Activated naive CD8-positive, alpha-beta T cell treated with anti-CD3 and anti-CD28 coated beads for 36 hours (primary cell): ENCODE measurements at places on chromosomes 1 and 21.
A peak's percentile ranks its signal among the peaks of the same experiment; 100 is the strongest.

- no peak for DNase-seq
Measured at GRCh38 chr1:163924041-163924440, 602.3 kb downstream of the NUF2 start.

- DNase-seq = no peak
Measured at GRCh38 chr21:37780991-37781983, 135.0 kb downstream of the KCNJ6 start.

DNA sequence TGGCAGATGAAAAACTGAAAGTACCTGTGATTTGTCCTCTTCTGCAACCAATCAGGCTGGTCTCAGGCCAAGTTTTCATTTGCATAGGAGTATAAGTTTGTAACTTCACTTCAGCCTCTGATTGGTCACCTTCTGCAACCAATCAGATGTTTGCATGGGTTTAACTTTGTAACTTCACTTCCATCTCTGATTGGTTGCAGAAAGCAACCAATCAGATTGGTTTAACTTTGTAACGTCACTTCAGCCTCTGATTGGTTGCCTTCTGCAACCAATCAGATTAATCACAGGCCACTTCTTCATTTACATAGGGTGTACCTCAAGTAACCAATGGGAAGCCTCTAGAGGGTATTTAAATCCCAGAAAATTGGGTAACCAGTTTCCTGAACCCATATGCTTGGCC is 18.9 kb upstream of the TUT4 start:
- DNase-seq = no peak

GRCh38 chr1:85865213-85865612 is 157.0 kb upstream of the ZNHIT6 start:
- DNase-seq = no peak

DNA sequence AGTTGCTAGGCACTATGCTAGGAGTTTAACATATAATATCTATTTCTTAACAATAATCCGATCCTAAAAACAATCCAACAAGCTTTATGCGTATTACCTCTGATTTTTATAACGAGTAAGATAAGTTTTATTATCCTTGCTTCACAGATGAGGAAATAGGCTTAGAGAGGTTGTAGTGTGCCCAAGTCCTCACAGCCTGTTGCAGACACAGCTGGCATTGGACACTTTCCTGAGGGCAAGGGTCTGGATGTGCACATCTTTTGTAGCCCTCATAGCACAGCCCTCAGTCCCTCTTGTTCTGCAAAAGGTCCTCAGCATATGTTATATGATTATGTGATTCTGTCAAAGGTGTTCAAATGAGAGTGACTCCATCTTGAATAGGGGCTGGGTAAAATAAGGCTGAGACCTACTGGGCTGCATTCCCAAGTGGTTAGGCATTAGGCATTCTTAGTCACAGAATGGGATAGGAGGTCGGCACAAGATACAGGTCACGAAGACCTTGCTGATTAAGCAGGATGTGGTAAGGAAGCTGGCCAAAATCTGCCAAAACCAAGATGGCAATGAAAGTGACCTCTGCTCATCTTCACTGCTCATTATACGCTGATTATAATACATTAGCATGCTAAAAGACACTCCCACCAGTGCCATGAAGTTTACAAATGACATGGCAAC is 75.7 kb upstream of the F3 start:
- DNase-seq = no peak

- DNase-seq = no peak
Measured at GRCh38 chr21:38574895-38575575, 76.8 kb upstream of the ERG start.

GRCh38 chr1:160346958-160347357 is 3.8 kb downstream of the NCSTN start:
- DNase-seq = no peak

GRCh38 chr1:50591598-50591997 is 168.4 kb upstream of the DMRTA2 start:
- DNase-seq = no peak

- DNase-seq = peak; percentile 78
Measured at GRCh38 chr1:26696654-26697430, 1.0 kb downstream of the ARID1A start.

- DNase-seq = no peak
Measured at GRCh38 chr1:145962157-145963102, 1.9 kb downstream of the ANKRD34A start.

GRCh38 chr1:243902100-243902499 is 52.1 kb upstream of the AKT3 start:
- no peak for DNase-seq

DNA sequence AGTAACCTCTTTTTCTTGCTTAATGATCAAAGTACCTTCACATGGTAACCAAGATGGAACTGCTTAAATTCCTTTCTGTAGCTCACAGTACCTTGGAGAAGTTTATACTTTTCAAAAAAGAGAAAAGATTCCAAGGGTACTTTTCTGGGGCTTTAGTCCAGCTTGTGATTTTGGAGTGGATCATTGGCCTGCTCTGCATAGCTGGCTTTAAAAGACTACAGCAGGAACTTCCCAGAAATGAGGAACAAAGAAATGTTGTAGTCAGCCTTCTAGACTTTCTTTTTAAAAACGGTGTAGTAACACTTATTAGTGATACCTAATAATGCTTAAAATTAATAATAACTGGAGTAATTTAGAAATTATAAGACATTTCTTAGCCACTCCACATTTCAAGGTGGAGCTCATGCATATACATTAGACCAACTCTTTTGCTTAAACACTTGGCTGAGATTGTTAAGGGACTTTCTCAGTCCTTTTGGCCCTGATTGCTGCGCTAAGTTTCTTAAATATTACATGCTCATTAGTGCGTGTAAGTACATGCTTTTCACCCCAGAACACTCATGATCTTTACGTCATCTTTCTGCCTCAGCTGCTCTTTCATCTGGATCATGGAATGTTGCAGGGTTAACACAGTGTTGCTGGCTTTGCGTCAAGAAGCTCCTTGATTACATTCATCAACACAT is 57.3 kb downstream of the SDCCAG8 start:
- DNase-seq = no peak
